ENCODE measurements at places on chromosomes 7 and 10.

- DNase-seq, result no peak
Measured at GRCh38 chr10:95909561-95909960, 1.8 kb downstream of the CC2D2B start.

DNA sequence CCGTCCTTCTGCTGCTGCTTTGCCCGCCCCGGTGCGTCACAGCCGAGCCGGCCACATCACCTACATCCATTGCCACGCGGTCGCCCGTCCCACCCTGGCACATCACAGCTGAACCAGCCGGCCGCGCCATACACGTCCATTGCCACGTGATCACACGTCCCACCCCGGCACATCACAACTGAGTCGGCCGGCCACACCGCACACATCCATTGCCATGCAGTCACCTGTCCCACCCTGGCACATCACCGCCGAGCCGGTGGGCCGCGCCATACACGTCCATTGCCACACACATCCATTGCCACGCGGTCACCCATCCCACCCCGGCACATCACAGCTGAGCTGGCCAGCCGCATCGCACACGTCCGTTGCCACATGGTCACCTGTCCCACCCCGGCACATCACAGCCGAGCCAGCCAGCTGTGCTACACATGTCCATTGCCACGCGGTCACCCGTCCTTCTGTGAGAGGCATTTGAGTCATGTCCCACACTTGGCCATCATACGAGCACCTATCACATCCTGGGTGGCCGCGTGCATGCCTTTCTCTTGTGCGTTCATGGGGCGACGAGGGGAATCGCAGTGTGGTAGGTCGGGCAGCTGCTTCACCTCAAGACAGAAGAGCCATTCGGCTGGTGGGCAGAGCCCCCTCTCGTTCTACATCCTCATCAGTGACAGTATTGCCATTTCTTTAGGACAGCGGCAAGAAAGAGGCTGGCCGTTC is 58.6 kb downstream of the JAKMIP3 start:
- no peak for DNase-seq

DNA sequence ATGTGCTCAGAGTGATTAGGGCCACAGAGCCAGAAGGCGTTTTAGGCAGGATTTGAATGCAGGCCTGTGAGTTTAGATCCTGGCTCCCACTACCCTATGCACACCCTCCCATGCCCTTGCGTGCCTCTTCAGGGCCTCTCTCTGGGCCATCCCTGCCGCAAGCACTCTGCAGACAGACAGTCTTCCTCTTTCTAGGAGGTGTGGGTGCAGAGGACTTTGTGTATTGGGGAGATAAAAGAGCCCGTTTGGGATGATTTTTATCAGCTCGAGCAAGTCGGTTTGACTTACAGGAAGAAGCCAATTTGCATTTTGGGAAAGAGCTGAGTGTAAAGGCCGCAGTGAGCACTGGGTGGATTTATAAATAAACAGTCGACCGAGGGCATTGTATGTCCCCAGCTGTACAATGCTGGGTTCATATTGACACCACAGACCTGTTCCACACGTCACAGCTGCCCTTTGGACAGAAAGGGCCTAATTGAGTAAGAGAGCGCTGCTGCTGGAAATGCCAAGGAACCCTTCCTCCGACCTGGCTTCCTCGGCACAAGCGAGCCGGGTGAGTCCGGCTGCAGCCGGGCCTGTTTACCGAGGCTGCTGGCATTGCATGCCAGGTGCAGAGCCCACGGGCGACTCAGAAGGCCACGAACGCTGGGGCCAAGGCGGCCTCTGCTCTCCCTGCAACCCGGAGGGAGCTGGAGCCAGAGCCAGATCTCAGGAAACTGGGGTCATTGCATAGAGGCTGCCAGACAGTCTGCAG is 25.1 kb downstream of the ZMIZ1 start:
- no peak for DNase-seq

DNA sequence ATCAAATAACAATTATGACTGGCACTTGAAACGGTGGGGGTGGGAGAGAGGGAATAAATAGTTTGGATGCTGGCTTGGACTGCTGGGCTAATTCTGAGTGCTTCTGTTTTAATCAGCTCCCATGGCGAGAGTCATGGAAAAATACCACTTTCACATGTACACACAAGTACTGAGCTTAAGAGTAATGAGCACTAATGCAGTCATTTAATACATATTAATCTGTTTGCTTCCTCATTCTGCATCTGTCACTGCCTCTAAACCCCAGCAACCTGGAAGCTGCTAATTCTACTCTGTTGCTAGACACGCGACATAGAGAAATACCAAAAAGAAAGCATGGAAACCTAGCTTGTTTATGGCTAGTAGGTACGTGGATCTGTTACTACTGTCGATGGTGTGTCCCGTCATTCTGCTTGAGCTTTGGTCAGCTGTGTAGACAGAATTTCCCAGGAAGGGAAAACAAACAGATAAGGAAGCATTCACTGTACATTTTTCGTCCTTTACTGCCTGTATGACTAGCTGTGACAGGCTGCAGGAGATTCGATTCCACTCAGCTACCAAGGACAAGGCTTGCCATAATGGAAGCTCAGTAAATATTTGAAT is 238.8 kb downstream of the BAMBI start:
- no peak for DNase-seq

- no peak for DNase-seq
Measured at GRCh38 chr7:111101856-111102646, 11.1 kb downstream of the LRRN3 start.

DNA sequence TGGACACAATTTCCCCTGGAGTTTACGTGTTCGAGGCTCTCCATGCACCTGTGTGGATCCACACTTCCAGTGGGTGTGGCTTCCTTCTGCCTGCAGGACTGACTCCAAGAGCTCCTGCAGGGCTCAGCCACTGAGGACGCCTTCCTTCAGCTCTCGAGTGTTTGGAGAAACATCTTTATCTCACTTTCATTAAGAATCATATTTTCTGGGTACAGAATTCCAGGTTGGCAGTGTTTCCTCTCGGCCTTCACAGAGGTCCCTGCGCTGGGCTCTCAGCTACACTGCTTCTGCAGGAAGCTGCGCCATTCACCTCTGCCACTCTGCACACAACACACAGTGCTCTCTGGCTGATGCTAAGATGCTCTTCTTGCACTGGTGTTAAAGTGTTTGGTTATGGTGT is 69.9 kb upstream of the NKX6-2 start:
- DNase-seq, result no peak

DNA sequence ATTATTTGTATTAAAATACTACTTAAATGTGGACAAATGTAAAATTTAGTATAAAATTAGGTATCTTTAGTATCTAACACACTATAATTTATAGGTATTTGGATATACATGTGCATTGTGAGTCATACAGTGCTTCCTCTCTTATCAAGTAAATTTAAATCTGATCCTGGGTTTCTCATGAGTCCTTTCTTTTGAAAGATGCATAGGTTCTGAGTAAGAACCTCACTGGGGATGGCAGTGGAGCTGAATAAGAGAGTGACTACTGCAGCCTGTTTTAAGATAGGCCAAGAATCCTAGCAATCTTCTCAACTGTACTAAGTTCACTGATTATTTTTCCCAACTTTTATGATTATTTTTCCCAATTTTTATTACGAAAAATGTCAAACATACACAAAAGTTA is 16.2 kb downstream of the CEP55 start:
- DNase-seq, result no peak

- no peak for DNase-seq
Measured at GRCh38 chr7:151905353-151905752, 28.4 kb upstream of the PRKAG2 start.

DNA sequence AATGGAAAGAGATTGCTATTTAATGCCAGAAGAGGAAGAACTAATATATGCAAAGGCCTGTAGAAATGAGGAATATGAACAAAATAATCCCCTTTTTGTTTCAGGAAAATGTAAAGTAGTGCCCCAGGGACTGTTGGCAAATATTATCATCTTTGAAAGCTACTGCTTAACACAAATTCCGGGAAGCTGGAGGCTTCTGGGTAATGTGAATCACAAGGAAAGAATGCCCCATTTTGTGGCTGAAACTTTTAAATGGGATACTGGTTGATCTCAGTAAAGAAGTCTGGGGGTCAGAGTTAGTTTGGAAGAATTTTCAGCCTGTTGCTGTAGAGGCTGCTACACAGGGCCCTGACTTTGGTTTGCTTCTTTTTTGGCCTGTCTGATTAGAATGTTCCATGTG is 141.0 kb downstream of the PTEN start:
- DNase-seq, result no peak

DNA sequence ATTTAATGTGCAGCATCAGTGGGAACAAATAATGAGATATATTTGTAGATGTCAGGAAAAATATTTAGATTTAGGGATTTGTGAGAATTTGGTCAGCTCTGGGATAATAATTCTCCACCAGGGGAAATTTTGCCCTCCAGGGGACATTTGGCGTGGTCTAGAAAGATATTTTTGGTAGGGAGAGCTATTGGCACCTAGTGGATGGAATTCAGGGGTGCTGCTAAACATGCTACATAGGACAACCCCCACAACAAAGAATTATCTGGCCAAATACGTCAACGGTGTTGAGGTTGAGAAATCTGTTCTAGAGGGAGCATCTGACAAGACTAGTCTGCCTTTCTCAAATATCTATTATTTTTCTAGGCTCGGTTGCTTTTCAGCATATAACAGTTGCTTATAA is 2.1 kb downstream of the ADK start:
- no peak for DNase-seq

DNA sequence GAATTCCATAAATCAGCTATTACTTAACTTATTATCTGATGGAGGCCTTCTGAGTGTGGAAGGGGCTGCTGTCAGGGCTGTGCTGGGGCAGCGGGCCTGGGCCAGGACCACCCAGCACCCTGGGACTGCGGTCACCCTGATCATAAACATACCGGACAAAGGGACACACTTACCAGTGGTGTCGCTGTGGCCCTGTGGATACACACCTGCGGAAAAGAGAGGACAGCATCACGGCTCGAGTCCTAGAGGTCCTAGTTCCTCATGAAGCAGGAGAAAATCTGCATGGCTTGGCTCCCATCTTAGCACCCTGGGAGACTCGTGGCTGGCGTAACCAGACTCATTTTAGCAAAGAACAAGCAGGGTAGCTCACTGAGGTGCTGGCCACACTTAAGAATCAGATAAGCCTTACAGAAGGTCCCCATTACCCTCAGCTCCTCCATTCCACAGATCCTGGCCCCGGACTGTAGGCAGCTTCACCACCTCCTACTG is 17.7 kb downstream of the IL15RA start:
- DNase-seq, result no peak

DNA sequence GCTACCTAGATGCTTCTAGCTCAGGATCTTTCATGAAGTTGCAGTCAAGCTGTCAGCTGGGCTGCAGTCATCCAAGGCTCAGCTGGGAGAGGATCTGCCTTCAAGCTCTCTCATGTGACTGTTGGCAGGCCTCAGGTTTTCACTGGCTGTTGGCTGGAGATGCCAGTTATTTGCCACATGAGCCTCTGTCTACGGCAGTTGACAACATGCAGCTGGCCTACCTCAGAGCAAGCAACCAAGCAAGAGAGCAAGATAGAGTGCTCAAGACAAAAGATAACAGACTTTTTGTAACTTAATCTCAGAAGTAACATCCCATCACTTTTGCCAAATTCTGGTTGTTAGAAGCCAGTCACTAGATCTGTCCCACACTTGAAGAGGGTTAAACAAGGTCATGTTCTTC is 125.8 kb downstream of the TPST1 start:
- no peak for DNase-seq

Measured in central memory CD4-positive, alpha-beta T cell (primary cell).